Neural crest cell (in vitro differentiated cells): ENCODE measurements at places on chromosomes 7 and 10.
A peak's percentile ranks its signal among the peaks of the same experiment; 100 is the strongest.

DNA sequence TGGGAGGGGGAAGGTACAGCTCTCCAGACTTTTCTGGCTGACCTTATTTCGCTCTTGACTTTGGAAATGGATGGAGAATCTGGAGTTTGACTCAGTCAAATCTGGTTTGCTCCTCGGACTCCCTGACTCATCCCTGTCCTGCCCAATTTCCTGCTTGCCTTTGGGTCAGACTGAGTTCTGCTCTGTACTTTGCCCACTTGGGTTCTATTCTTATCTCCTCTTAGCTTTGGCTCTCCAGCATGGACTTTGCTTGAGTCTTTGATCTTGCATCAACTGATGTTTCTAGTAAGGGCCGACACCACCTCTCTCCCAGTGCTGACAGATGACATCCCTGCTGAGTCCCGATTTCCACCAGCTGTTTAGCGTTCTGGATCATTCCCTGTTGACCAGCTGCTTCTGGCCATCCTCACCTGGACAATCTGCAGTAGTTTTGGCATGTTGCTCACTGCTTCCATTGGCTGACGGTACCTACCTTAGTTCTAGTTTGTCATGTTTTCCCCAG is 335.3 kb downstream of the SUGCT start:
- H3K27ac ChIP-seq, result no peak overlapping the region
- no peak for DNase-seq
- no peaks in the 10 kb centered on the region for H3K27me3 ChIP-seq

GRCh38 chr7:114574384-114574783 is 159.8 kb downstream of the FOXP2 start:
- no peak overlapping the region for H3K4me3 ChIP-seq
- DNase-seq, result no peak
- no peaks in the 10 kb centered on the region for H3K36me3 ChIP-seq
- no peaks in the 10 kb centered on the region for H3K27me3 ChIP-seq

GRCh38 chr7:157027568-157028198 is 17.2 kb upstream of the MNX1 start:
- no peaks in the 10 kb centered on the region for H3K4me1 ChIP-seq
- H3K27me3 ChIP-seq, result peaks cover 94% of the 10 kb centered on the region
- no peak for DNase-seq
- H3K27ac ChIP-seq, result no peak overlapping the region
- H3K36me3 ChIP-seq, result no peaks in the 10 kb centered on the region
- H3K4me3 ChIP-seq, result no peak overlapping the region

DNA sequence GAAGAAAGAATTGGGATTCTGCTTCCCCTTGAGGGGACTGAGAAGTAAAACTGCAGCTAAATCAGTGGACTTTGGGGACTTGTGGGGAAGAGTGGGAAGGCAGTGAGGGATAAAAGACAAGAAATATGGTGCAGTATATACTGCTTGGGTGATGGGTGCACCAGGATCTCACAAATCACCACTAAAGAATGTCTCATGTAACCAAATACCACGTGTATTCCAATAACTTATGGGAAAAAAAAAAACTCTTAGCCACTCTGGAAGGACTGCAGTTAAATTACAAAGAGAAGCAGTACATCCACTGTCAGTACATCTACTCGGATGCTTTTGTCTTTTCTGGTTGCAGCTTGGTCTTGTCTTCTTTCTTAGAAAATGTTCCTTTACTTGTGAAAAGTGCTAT is 27.4 kb upstream of the GOT1 start:
- no peak overlapping the region for H3K27ac ChIP-seq
- H3K4me1 ChIP-seq, result no peaks in the 10 kb centered on the region
- DNase-seq, result no peak

DNA sequence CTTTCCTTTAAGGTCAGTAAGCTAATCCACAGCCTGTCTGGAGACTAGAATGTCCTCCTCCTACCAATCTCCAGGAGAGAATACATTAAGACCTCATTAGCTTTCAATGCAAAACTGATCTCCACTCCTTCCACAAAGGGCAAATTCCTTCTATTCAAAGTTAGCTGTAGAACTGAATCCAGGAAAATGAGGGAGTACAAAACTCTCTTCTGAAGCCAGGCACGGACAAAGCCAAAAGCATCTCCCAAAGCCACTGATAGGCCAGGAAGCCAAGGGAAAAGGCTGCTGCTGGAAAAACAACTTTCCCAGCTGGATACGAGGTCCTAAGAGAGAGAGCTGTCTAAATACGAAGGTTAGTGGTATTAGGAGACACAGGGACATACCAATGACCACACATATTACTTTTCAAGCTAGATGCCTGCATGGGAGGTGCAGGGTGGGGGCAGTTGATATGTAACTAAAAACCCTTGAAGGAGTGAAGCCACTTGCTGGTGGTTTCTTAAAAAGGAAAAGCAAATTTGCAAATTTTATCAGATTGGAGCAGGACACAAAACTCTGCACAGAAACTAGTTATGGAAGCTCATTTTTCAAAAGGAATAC is 43.6 kb downstream of the MKX start:
- no peak for DNase-seq
- H3K4me3 ChIP-seq, result peak overlapping the region; percentile 46
- peak overlapping the region; percentile 70 for H3K27ac ChIP-seq
- no peaks in the 10 kb centered on the region for H3K36me3 ChIP-seq
- H3K27me3 ChIP-seq, result no peaks in the 10 kb centered on the region

- DNase-seq, result no peak
- H3K4me1 ChIP-seq, result peaks cover 30% of the 10 kb centered on the region
- no peaks in the 10 kb centered on the region for H3K27me3 ChIP-seq
- H3K36me3 ChIP-seq, result no peaks in the 10 kb centered on the region
Measured at GRCh38 chr7:15764851-15765382, 78.4 kb upstream of the MEOX2 start.
